GM12865 (cell line): ENCODE measurements at places on chromosomes 1 and 21.

GRCh38 chr1:39177706-39178105, 26.8 kb upstream of the MACF1 start:
- no peak for DNase-seq

DNA sequence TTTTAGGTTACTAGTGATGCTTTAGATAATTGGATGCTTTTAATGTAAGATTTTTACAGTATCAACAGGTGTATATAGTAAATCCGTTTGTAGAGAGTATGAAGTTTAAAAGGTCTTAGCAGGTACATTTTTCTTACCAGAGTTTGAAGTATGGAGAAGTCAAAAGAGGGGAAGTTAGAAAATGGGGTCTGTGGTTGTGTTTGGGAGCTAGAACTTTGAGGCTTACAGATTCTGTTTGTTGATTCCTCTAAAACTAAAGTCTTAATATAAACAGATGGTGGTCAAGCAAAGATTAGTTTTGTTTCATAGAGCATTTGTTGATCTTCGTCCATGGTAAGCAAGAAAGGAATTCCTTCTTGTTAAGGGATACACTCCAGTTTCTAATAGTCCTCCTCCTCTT, 35.8 kb downstream of the CDC42 start:
- DNase-seq, result no peak

GRCh38 chr1:51218570-51218969, 17.5 kb upstream of the RNF11 start:
- DNase-seq, result no peak

DNA sequence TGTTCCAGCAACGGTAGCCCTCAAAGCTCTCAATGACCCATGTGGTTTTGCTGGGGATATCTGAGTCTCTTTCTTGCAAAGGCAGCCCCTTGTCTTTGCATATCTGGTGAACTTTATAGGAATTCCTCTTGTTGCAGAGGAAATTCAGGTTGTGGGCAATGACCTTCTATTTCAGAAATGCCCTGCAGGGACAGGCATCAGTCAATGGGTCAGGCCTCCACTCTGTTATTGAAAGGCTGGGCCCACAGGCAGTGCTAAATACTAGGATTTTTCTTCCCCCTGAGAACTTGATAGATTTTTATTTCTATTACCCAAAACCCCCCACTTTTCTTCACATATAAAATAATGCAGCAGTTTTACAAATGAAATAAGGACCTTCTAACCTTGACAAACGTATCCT, 131.1 kb downstream of the TNR start:
- DNase-seq, result no peak

GRCh38 chr1:59561796-59562195, 253.0 kb upstream of the HOOK1 start:
- no peak for DNase-seq

DNA sequence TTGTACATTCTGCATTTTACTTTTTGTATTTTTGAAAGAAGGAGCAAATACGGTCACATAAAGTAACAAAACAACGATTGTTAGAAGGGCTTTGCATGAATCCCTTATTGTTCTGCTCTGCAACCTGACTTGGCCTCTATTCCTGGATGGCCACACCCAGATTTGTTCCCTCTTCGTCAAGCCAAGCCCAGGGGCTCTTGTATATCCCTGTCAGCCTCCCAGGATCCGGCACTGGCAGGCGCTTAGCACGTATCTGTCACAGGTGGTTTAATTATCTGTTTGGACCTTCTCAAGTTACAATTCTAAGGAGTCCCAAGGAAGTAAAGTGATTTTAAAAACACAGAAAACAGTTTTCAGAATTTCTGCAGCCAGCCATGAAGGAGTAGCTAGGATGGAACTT, 28.0 kb downstream of the CRYAA start:
- no peak for DNase-seq

GRCh38 chr1:26021647-26022403, at the start of gene EXTL1:
EXTL1 (plus strand) TSS chr1:26021775; CDS start chr1:26022647, 872 bp downstream.
- DNase-seq, result no peak

DNA sequence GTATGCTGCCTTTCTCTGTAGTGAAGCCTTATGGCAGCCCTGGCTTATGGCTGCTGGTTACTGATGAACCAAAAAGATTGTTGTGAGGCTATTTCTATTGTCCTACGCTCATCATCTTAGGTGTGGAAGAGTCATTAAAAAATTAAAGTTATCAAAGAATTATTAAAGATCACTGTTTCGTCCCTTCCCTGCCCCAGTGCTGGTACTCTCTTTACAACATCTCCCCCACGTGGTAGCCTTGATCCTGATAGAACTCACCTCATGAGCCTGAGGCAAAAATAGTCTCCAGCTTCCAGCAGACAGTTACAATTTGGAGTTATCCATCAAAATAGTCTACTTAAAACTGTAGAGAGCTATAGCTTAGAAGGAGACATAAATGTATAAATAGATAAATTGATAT, 201.5 kb downstream of the S1PR1 start:
- DNase-seq, result peak; percentile 82

DNA sequence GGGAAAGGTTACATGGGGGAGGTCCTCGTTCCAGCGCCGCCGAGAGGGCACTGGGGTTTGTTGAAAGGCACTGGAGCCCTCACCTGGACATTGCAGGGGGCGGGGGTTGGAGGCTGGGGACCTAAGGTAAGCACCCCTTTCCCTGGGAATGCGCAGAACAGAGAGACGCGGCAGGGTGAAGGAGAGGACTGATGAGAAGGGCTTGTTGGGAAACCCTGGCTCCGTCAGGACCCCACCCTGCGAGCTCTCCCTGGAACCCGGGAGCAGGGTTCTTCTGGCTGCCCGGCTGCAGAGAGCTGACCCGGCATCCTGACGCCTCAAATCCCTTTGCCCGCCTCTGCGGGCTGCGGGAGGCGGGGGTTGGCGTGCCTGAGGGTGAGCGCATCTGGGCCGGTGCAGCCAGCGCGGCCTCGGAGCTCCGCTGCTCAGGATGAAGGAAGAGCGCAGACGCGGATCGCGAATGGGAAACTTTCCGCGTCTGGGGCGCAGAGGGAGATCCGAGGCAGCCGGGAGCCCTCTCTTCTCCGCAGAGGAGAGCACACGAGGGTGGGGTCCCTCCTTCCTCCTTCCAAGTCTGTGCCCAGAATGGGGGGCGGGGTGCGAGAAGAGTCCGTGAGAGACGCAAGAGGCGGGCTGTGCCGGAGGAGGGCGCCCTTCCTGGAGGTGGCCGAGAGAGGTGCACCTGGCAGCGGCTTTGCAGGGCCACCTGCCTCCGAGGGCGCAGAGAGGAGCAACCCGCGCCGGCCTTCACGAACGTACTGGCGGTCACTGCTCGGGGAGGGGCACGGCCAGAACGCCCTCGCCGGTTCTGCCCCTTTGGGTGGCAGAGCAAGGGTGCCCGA, 2.4 kb downstream of the IGSF21 start:
- DNase-seq, result no peak

DNA sequence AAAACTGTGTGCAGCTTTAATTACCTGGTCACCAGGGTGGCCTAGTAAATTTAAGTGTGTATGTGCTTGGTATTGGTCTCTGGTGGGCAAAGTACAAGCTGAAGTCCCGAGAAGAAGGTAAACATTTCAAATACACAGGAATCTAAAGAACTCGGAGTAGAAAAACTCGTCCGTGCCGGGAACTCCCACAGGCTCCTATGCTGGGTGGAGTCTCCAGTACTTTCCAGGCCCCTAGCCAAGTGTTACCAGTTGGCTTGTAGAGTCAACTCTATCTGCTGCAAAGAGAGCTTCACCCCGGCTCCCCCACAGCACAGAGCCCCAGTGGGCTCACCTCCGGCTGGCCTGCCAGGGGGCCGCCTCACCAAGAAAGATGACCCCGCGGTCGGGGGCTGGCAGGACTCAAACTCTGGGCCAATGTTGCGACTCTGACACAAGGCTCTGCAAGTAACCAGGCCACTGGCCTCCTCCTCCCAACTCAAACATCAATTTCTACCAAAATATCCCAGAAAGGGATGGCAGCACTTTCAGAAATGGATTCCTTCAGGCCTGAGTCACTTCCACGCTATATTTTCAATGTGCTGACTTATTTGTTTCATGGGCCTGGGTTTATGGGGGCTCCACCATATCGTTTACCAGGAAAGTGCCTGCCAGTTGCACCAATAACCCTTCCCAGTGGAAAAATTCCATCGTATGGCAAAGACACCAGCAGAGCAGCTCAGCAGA, 73.9 kb downstream of the SLC66A1 start:
- DNase-seq, result no peak

- peak; percentile 82 for DNase-seq
Measured at GRCh38 chr21:36513430-36513829, 33.5 kb upstream of the CLDN14 start.

DNA sequence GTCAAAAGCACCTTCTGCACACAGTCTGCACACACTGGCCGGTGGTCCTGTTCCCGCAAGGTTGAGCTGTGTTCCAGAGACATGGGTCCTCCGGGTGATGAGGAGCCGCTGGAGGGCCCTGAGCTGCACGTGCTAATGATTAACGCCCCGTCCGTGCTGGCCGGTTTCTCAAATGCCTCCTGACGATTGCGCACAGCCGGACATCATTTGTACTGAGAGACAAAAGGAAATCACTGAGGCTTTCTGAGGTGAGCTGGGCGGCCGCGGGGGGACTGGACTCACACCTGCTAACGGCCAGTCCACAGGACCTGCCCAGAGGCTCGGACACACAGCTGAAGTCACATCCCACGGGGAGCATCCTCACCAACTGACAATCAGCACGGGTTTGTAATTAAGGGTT, 29.2 kb downstream of the POFUT2 start:
- DNase-seq, result no peak

GRCh38 chr1:43980255-43981134, 1.5 kb downstream of the B4GALT2 start:
- DNase-seq, result no peak

GRCh38 chr1:55792870-55793269, 577.7 kb upstream of the USP24 start:
- DNase-seq, result no peak

DNA sequence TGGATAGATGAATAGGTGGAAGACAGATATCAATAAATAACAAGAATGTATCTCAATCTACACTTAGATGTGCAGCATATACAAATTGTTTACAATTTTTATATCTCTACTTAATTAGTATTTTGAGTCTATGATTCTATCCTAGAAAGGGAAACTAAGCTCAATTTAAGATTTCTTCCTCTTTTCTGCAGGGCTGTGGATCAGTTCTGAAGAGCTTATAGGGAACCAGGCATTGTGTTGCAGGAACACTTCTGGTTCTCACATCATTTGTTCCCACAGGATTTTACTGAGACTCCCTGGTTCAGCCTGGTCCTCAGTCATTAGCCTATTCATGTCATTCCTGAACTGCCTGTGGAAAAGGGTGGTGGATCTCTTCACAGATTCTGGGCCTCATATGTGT, 105.8 kb downstream of the TNFSF18 start:
- DNase-seq, result no peak

DNA sequence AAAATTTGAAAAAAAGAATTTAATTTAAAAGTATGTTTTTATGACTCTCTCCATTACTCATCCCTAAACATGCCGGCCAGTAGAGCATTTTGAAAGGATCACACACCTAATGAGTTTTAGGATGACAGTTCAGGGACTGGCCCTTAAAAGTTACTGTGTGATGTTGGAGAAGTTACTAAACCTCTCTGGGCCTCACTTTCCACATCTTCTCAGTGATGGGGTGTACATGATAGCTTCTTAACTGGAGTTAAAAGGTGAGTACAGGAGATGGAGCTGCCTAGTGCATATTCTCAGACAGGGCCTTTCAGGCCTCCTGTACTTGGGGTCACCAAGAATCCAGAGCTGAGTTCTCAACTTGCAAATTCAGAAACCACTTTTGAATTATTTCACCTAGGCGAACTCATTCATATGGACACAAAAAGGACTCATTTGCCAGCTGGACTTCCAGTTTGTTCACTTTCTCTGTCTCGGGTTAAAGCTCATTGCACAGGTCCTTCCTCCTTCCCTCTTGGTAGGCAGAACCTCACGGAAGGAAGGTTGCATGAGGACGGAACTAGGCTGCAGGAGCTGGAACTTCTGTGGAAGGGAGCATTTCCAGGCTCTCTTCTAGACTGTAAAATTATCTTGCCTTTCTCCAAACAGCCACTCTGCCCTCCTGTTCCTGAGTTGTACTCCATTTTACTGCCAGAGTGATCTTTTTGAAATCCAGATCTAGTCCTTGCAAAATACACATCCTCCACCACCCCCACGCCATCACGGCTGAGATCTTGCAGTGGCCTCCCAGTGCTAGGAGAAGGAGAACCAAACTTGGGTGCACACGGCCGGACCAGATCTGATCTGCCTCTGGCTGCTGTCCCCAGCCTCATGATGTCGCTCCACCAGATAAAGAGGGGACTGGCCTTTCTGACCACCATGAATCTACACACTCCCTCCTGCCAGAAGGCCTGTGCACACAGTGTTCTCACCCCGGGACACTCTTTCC, 4.3 kb upstream of the SLC30A1 start:
- DNase-seq, result no peak

GRCh38 chr1:228140724-228141225, 696 bp downstream of the GUK1 start:
- DNase-seq, result no peak
